ENCODE measurements at places on chromosomes 6 and 20.

- DNase-seq, result no peak
Measured at GRCh38 chr6:129621252-129621651, 88.7 kb downstream of the ARHGAP18 start.

DNA sequence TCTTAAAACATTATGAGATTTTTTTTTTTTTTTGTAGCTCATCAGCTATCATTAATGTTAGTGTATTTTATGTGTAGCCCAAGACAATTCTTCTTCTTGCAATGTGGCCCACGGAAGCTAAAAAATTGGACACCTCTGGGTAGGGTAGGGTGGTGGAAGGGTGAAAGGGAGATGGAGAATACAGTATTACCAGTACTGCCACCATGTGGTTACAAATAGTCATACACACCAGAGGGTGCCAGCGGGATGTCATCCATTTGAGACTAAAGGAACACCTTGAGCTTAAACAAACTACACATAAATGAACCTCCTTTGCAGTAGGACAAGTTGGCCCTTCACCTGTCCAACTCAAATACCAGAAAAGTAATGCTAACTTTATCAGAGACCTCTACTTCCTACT lies 601.9 kb downstream of the HTR1B start:
- no peak for DNase-seq

- DNase-seq, result no peak
Measured at GRCh38 chr6:48670546-48670945, 559.5 kb upstream of the PTCHD4 start.

DNA sequence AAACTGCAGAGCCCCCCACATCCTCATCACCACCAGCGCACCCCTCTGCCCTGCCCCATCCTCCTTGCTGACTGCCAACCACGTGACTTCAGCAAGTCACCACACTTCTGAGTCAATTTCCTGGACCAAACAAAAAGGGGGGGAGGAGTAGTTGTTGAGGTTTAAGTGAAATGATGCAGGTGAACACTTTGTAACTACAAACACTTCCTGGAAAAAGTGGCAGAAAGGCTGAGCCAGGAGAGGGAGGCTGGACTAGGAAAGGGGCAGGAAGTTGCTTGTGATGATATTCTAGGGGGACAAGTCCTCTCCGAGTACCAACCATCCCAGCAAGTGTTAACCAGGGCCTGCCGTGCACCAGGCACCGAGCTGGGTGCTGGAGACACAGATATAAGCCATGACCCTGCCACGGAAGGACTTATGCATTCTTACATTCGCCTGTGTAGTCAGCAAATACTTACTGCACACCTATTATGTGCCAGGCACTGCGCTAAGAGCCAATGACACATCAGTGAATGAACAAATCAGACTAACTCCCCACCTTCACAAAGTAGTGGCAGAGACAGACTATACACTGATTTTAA lies 67.3 kb downstream of the PREX1 start:
- DNase-seq, result no peak

DNA sequence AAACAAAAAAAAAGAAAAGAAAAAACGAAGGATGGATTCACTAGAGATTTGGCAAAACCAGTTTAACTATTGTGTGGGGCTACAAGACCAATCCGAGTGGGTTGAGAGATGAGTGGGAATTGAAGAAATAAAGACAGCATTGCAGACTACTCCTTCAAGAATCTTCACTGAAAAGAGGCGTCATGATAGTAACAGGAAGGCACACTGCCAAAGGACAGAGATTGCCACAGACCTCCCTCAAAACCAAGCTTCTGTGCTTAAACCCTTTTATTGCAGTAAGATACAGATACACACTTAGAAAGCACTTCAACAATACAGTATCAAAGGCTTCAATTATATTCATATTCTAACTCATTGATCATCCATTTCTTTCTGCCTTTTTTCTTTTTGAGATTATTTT lies 103.9 kb downstream of the IPCEF1 start:
- DNase-seq, result no peak

DNA sequence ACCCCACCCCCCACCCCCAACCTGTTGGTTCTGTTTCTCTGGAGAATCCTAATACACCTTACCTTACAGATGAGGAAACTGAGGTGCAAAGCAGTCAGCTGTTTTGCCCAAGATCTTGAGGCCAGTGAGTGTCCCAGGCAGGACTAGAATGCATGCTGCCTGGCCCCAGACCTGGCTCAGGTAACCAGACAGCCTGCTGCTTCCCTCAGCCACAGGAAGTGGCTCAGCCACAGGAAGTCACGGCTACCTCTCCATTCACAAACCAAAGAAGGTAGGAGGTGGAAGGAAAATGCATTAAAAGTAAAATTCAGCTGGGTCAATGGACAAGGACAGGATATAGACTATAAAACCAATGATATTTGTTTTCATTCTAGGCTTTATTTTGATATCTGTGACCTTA lies 517.6 kb downstream of the CD83 start:
- DNase-seq, result no peak

DNA sequence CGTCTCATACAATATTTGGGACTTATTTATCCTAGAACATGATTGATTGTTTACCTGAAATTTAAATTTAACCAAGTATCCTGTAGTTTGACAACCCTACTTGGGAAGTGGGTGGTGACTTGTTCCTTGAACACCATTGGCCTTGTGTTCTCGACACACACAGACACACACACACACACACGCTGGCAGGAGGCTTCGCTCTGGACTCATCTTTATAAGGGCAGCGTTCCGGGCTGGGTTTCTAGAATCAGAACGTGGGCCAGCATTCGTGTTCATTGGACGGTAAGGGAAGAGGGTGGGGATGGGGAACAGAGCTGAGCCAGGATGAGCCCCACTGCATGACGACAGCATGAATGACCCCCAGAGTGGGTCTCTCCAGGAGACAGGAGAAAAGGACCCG lies 16.2 kb upstream of the SSTR4 start:
- DNase-seq, result no peak

- DNase-seq, result no peak
Measured at GRCh38 chr6:40407239-40407638, 179.9 kb downstream of the LRFN2 start.

GRCh38 chr20:23340524-23340923 lies 10.1 kb upstream of the NXT1 start:
- DNase-seq, result no peak

DNA sequence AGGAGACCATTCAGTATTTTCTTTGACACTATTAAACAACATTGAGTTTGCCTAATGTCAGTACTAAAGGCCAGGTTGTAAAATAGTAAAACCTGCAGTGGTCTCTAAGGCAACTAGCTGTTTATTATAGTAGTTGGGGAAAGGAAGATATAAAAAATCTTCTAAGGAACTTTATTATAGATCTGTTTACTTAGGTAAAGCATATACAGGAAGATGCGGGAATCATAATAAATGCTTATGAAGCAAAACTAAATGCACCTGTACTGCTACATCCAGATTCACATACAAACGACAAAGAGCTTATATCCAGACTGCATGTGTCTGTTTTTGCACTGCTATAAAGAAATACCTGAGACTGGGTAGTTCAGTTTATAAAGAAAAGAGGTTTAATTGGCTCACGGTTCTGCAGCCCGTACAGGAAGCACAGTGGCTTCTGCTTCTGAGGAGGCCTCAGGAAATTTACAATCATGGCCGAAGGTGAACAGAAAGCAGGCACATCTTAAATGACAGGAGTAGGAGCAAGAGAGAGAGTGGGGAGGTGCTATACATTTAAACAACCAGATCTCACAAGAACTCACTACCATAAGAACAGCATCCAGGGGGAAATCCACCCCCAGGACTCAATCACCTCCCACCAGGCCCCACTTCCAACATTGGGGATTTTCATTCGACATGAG lies 8.7 kb upstream of the TRIM39 start:
- no peak for DNase-seq

- DNase-seq, result no peak
Measured at GRCh38 chr6:35613762-35614161, 75.0 kb downstream of the FKBP5 start.

DNA sequence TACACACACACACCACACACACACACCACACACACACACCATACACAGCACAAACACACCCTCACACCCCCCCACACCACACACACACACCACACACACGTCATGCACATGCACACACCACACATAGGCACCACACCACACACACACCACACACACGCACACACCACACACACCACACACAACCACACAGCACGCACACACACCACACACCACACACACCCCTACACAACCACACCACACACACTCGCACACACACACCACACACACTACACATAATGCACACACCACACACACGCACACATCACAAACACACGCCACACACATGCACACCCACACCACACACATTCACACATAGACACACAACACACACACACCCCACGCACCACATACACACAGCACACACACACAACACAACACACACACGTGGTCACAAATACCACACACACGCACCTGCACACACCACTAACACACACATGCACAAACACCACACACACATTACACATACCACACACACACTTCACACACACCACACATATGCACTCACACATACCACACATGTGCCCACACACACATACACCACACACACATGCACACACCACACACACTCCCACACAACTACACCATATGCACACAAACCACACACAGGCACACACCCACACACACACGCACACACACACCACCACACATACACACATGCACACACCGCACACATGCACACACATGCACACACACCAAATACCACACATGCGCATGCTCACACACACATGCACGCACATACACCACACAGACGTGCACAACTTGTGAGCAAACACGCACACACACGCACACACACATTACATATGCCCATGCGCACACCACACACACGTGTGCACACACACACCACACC lies 9.4 kb upstream of the ACSS1 start:
- DNase-seq, result no peak

- no peak for DNase-seq
Measured at GRCh38 chr6:137903933-137904821, 37.1 kb downstream of the TNFAIP3 start.

Measured in HFF-Myc (cell line).